K562 (cell line): ENCODE measurements at places on chromosomes 2 and 18. TPM values are rescaled to one million over a fixed set of nuclear protein-coding genes. Genes with fewer than 3 reads are reported as not detected.

Gene UGT1A9
- polyA plus RNA-seq = not detected in 2 replicates

Gene TCF7L1
- 0.03 and 0.05 TPM in 2 replicates for polyA plus RNA-seq

Gene ACVR1
- 5.9 and 6.8 TPM in 2 replicates for polyA plus RNA-seq

Gene DTYMK
- 68.7 and 79.5 TPM in 2 replicates for polyA plus RNA-seq

Gene AGXT
- not detected in 2 replicates for polyA plus RNA-seq

Gene FOXI3
- not detected in 2 replicates for polyA plus RNA-seq

Gene AGFG1
- polyA plus RNA-seq = 17.1 and 28.7 TPM in 2 replicates

Gene PSTPIP2
- polyA plus RNA-seq = 27.1 and 33.4 TPM in 2 replicates

Gene CAB39
- polyA plus RNA-seq = 51.8 and 52.8 TPM in 2 replicates

Gene KIDINS220
- 25.5 and 28.3 TPM in 2 replicates for polyA plus RNA-seq

Gene RTP5
- polyA plus RNA-seq = not detected in 2 replicates

Gene MRPS9
- polyA plus RNA-seq = 58.2 and 59.4 TPM in 2 replicates

Gene CCDC68
- 1.1 and 2.1 TPM in 2 replicates for polyA plus RNA-seq

Gene INPP1
- 6.3 and 7.7 TPM in 2 replicates for polyA plus RNA-seq

Gene APLF
- polyA plus RNA-seq = 0.45 TPM in 2 replicates

Gene TMEM200C
- not detected in 2 replicates for polyA plus RNA-seq

Gene AP1S3
- polyA plus RNA-seq = 2.1 and 3.8 TPM in 2 replicates

Gene HOXD13
- polyA plus RNA-seq = not detected in 2 replicates

Gene TMEM178A
- polyA plus RNA-seq = 0.59 TPM in 1 of 2 replicates, not detected in the other

Gene NOL4
- polyA plus RNA-seq = not detected in 2 replicates

Gene UGT1A5
- not detected in 2 replicates for polyA plus RNA-seq
